CD4-positive, alpha-beta T cell treated with Interleukin-4 for 4 hours (primary cell): ENCODE measurements at places on chromosomes 7 and 10.

DNA sequence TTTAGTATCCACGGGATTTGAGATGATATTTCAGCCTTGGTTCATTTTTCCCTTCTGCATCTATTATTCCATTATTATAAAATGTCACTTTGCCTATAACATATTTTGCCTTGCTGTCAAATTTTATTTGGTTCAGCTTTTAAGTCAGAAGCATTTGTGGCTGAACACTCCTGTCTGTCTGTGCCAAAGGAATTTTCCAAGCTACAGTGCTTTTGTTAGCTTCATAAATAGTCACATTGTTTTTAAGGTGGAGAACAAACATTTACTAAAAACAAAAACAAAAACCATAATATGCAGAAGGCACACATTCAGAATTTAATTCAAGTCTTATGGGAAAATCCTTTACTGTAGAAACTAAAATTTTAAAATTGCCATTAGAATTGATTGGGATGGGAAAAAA, 33.8 kb upstream of the ELMO1 start:
- DNase-seq, result no peak

GRCh38 chr7:35985126-35985754, 167.8 kb upstream of the EEPD1 start:
- DNase-seq, result peak; percentile 68

GRCh38 chr7:70076325-70076724, 478.1 kb downstream of the AUTS2 start:
- DNase-seq, result no peak

- no peak for DNase-seq
Observed at GRCh38 chr10:113099431-113100183, 149.6 kb downstream of the TCF7L2 start.

DNA sequence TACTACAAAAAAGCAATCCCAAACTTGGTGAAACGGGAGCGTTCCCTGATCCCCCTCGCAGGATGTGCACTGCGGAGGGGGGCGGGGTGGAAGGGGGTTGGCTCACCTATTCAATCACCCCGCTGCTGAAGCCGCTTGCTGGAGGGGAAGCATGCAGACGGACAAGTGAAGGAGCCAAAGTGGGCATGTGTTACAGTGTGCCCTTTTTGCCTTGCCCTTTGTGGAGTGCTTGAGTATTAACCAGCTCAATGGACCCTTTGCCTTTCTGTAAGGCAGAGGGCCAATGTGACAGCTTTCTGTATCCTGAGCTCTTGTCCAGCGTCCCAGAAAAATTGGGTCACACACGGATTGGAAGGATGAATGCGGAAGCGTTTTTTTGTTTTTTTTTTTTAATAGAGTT, 348.9 kb upstream of the NPSR1 start:
- DNase-seq, result no peak

DNA sequence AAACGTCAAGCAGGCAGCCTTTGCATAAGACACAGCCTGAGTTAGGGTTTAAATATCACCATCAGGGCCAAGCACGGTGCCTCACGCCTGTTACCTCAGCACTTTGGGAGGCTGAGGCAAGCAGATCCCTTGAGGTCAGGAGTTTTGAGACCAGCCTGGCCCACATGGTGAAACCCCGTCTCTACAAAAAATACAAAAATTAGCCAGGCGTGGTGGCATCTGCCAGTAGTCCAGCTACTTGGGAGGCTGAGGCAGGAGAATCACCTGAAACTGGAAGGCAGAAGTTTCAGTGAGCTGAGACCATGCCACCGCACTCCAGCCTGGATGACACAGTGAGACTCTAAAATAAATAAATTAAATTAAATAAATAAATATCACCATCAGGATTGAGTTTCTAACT, 33.0 kb downstream of the SRPK2 start:
- DNase-seq, result no peak

DNA sequence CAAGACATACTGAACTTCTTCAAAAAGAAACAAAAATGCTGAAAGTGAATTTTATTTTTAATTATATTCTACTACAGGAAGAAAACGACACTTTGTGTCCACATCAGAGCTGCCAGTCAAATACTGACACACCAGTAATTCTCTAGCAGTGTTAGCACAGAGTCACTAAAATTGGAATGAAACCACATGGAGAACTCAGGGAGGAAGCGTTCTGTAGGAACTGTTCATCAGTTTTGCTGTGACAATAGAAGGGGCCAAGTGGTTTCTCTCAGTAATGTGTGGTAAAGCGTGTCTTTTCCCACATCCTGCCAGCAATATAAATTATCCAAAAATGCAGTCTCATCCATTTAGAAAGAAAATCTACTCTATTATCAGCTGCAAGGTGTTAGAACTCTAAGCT, 683.3 kb downstream of the GRM8 start:
- DNase-seq, result no peak

DNA sequence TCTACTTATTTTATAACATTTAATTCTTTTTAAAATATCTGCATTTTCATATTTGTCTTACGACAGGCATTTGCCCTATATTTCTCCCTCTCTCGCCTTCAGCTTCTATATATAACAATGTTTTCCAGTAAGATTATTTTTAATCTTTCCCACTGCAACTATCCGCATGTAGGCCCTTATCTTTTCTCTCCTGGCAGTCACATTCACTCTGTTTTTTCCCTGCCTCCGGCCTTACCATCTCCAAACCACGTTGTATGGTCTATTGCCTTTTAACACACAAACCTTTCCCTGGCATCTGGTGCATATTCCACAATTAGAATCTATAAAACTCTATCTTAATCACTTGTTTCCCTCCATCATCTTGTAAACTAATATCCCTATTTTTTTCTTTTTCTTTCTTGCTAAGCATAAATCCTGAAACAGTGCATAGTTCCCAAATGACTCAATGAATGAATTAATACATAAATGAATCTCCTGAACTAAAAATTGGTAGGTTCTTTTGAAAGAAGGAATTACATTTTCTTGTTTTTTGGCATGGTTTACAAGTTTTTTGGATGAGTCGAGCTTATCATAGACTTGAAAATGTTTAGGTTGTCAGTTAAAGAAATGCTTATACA, 173.2 kb downstream of the SEMA3A start:
- no peak for DNase-seq

- DNase-seq, result no peak
Observed at GRCh38 chr10:129396021-129396722, 70.9 kb upstream of the MGMT start.

- no peak for DNase-seq
Observed at GRCh38 chr7:98215561-98216495, 4.6 kb downstream of the BHLHA15 start.

DNA sequence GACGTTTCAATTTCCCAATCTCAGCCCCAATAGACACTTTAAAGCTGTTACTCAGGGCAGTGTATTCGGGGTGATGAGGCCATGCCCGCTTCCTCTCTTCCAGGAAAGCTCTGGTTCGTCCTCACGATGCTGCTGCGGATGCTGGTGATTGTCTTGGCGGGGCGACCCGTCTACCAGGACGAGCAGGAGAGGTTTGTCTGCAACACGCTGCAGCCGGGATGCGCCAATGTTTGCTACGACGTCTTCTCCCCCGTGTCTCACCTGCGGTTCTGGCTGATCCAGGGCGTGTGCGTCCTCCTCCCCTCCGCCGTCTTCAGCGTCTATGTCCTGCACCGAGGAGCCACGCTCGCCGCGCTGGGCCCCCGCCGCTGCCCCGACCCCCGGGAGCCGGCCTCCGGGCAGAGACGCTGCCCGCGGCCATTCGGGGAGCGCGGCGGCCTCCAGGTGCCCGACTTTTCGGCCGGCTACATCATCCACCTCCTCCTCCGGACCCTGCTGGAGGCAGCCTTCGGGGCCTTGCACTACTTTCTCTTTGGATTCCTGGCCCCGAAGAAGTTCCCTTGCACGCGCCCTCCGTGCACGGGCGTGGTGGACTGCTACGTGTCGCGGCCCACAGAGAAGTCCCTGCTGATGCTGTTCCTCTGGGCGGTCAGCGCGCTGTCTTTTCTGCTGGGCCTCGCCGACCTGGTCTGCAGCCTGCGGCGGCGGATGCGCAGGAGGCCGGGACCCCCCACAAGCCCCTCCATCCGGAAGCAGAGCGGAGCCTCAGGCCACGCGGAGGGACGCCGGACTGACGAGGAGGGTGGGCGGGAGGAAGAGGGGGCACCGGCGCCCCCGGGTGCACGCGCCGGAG, 2.6 kb downstream of the GJD4 start:
- DNase-seq, result no peak

DNA sequence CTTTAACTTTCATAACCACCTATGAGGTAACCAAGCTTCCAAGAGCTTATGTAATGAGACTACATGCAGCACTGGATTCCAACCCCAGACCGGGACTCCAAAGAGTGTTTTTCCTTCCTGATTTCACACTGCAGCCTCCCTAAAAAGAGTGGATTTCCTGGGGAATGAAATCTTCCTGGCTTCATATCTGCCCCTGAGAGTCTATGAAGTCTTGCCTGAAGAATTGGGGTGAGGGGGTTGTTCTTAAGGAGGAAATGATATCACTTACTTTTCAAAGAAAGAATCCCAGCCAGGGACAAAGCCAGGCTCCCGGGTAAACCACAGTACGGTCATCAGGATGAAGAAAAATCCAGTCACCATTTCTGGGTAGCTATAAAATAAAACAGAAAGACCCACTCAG, 29.7 kb downstream of the STMP1 start:
- no peak for DNase-seq

GRCh38 chr10:85600026-85600743, 766.4 kb downstream of the GRID1 start:
- no peak for DNase-seq

- DNase-seq, result no peak
Observed at GRCh38 chr7:2253525-2254244, 11.7 kb downstream of the NUDT1 start.
